ENCODE measurements at places on chromosomes 12 and 14. TPM values are rescaled to one million over a fixed set of nuclear protein-coding genes. Genes with fewer than 3 reads are reported as not detected.

GRCh38 chr12:94538318-94538717 lies 78.7 kb upstream of the CEP83 start:
- H3K4me3 ChIP-seq = no peak overlapping the region
- H3K27me3 ChIP-seq = no peaks in the 10 kb centered on the region
- no peaks in the 10 kb centered on the region for H3K36me3 ChIP-seq
- no peaks in the 10 kb centered on the region for H3K4me1 ChIP-seq

- H3K27me3 ChIP-seq = no peaks in the 10 kb centered on the region
- H3K27ac ChIP-seq = no peak overlapping the region
- no peak for DNase-seq
- H3K4me3 ChIP-seq = no peak overlapping the region
- H3K36me3 ChIP-seq = peaks cover 73% of the 10 kb centered on the region
- H3K4me1 ChIP-seq = peaks cover 21% of the 10 kb centered on the region
Observed at GRCh38 chr12:54405573-54405972, 13.5 kb downstream of the ITGA5 start.

- no peaks in the 10 kb centered on the region for H3K27me3 ChIP-seq
- H3K4me1 ChIP-seq = peaks cover 27% of the 10 kb centered on the region
- no peak overlapping the region for H3K27ac ChIP-seq
- no peaks in the 10 kb centered on the region for H3K36me3 ChIP-seq
Observed at GRCh38 chr12:52151153-52151836, 40.5 kb downstream of the KRT80 start.

DNA sequence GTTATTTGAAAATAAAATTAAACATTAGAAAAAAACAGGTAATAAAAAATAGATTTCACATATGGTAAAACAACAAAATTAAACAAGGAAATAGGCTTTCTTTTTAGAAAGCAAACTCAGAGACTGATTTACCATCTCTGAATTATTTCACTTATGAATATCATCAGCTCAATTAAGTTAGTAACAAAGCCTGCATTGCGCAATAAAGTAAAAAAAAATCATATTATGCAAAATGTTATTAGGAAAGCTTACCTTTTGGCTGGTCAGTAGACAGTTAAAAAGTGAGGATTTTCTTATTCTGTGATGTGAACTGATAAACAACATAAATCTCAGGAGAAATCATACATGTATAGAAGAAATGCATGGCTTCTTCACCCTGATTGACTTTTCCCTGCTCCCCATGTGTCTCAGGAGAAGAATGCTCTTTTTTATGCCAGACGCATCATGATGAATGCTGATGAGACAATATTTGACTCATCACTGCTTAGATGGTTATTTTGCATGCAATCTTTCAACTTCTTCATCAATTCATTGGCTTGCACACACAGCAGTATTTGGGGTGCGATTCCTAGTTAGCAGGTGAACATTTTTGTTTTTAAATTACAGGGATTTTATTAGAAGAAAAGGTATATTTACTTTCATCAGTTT lies 124.5 kb upstream of the USP15 start:
- DNase-seq = no peak
- H3K4me3 ChIP-seq = no peak overlapping the region

Gene MYH6
- total RNA-seq = not detected

DNA sequence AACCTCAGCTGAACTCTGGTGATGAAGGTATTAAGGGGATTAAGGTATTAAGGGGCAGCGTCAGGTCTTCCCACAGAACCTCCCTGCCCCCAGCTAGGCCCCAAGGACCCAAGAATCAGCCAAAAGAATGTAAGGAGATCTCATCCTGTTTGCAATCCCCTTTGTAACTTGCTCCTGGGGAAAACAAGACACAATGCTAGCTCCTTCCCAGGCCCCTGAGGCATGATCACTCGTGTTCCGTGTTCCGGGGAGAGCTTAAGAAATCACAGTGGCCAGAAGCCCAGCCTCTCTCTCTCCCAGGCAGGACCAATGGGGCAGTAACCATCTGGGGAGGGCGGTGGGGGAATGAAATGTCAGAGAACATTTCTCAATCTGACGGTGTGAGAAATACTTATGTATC lies 33.2 kb downstream of the PIGH start:
- H3K27ac ChIP-seq = no peak overlapping the region
- H3K36me3 ChIP-seq = no peaks in the 10 kb centered on the region
- no peaks in the 10 kb centered on the region for H3K27me3 ChIP-seq
- no peaks in the 10 kb centered on the region for H3K4me1 ChIP-seq
- DNase-seq = no peak
- no peak overlapping the region for H3K4me3 ChIP-seq

Gene LRP6
- 2.4 TPM for total RNA-seq

- no peak for DNase-seq
- no peaks in the 10 kb centered on the region for H3K36me3 ChIP-seq
- H3K4me1 ChIP-seq = no peaks in the 10 kb centered on the region
- no peak overlapping the region for H3K27ac ChIP-seq
- H3K27me3 ChIP-seq = no peaks in the 10 kb centered on the region
Observed at GRCh38 chr12:81172851-81173250, 95.0 kb downstream of the ACSS3 start.

DNA sequence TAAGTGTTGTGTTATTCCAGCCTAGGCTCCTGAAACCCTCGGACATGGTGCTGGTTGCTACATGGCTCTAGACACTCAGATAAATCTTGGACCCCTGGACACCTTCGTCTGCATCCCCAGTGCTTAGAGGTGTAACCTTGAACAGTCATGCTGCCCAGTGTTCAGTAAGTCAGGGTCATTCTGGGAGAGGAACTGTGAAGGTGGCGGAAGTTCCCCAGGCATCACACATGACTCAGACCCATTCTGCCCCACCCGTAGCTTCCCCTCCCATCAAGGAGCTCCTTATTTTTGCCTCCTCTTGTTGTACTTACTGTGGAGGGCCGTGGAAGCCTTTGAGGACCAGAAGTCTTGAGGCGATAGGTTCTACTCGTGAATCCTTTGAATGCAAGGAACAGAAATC lies 18.1 kb upstream of the SSPN start:
- H3K4me1 ChIP-seq = no peaks in the 10 kb centered on the region
- H3K27me3 ChIP-seq = no peaks in the 10 kb centered on the region
- H3K36me3 ChIP-seq = no peaks in the 10 kb centered on the region
- DNase-seq = no peak
- H3K27ac ChIP-seq = no peak overlapping the region

Gene KLRK1
- 145 TPM for total RNA-seq

Gene CCDC177
- total RNA-seq = not detected

GRCh38 chr14:23640524-23641141 lies 4.5 kb downstream of the DHRS2 start:
- H3K4me3 ChIP-seq = no peak overlapping the region
- H3K4me1 ChIP-seq = no peaks in the 10 kb centered on the region
- H3K36me3 ChIP-seq = no peaks in the 10 kb centered on the region

GRCh38 chr14:103319422-103319821 lies 14.6 kb upstream of the EIF5 start:
- no peak for DNase-seq
- no peaks in the 10 kb centered on the region for H3K36me3 ChIP-seq
- H3K4me1 ChIP-seq = no peaks in the 10 kb centered on the region
- no peak overlapping the region for H3K27ac ChIP-seq
- no peak overlapping the region for H3K4me3 ChIP-seq

GRCh38 chr12:113847856-113848255 lies 118.3 kb downstream of the RBM19 start:
- no peaks in the 10 kb centered on the region for H3K4me1 ChIP-seq
- no peak for DNase-seq

Gene OASL
- 4.3 TPM for total RNA-seq

Gene MGAT2
- 60.2 TPM for total RNA-seq

DNA sequence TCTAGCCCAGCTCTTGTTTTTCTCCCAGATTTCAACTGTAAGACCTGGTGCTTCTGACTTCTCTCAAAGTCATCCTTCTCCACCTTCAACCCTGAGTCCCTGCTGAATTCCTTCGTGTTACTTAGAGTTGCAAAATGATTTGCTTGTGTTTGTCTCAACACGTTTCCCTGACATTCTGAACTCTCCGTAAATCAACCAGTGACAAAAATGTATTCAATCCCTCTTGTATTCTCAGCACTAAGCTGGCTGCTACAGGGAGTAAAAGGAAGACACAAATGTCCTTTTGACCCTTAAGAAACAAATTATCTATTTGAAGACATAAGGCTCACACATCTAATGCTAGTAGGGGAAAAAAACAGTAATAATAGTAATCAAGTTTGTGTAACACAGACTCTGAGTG lies 514.0 kb upstream of the TMPO start:
- DNase-seq = no peak
- H3K4me1 ChIP-seq = no peaks in the 10 kb centered on the region
- H3K27ac ChIP-seq = no peak overlapping the region
- H3K27me3 ChIP-seq = no peaks in the 10 kb centered on the region
- no peaks in the 10 kb centered on the region for H3K36me3 ChIP-seq
- no peak overlapping the region for H3K4me3 ChIP-seq

DNA sequence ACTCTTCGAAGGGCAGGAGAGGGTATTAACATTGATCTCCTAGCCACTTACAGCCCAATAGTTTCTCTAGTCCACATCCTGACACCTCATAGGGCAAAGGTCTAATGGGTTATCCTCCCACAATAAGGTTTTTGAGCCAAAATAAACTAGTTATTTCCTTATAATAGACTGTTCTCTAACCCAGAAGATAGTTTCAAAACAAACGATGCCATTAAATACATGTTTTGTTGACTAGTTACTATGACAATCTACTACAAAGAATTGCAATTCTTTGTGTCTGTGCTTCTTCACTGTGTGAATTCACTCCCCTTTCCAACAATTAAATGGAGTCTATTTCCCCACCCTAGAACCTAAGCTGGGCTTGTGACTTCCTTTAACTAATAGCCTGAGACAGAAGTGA lies 6.4 kb upstream of the ACTR10 start:
- no peaks in the 10 kb centered on the region for H3K27me3 ChIP-seq
- DNase-seq = no peak
- H3K4me3 ChIP-seq = no peak overlapping the region
- H3K27ac ChIP-seq = no peak overlapping the region
- peaks cover 7% of the 10 kb centered on the region for H3K4me1 ChIP-seq
- H3K36me3 ChIP-seq = no peaks in the 10 kb centered on the region

Gene ITGB7
- 339 TPM for total RNA-seq

DNA sequence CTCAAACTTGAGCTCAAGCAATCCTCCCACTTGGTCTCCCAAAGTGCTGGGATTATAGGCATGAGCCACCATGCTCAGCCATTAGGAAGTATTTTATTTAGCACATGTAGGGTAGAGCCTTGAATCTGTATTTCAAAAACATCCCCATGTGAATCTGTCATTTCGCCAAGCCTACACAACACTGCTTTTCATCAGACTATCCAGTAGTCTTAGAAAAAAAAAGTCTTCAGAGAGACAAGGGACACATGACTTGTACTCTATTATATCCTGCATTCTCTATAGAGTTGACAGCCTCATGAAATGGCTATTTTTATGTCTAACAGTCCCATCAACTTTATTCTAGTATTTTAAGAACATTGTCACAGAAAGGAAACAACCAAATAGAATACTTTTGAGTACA lies 35.4 kb downstream of the TM7SF3 start:
- no peaks in the 10 kb centered on the region for H3K27me3 ChIP-seq
- no peaks in the 10 kb centered on the region for H3K4me1 ChIP-seq
- H3K36me3 ChIP-seq = peaks cover 9% of the 10 kb centered on the region
- H3K4me3 ChIP-seq = no peak overlapping the region

GRCh38 chr12:68699486-68699885 lies 12.7 kb downstream of the NUP107 start:
- H3K36me3 ChIP-seq = peaks cover 25% of the 10 kb centered on the region
- H3K4me1 ChIP-seq = no peaks in the 10 kb centered on the region
- no peak for DNase-seq
- no peak overlapping the region for H3K4me3 ChIP-seq

DNA sequence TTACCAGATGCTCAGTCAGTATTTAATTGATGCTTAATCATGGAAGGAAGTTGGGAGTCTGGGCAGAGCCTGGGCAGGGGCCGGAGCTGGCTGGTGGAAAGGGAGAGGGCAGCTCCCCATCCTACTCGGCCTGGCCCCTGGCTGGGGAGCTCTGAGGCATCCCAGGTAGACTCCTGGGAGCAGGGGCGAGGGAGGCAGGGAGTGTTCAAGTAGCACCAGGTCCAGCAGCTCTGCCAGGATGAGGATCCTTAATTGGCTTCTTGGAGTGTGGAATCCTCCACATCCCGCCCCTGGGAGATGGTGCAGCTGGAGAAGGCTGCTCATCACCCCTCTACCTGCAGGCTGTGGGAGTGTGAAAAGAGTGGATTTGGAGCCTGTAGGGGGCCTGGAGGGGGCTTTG lies 30.9 kb downstream of the SYNDIG1L start:
- H3K27ac ChIP-seq = no peak overlapping the region
- H3K4me3 ChIP-seq = no peak overlapping the region
- no peaks in the 10 kb centered on the region for H3K36me3 ChIP-seq
- DNase-seq = no peak
- peaks cover 3% of the 10 kb centered on the region for H3K27me3 ChIP-seq

GRCh38 chr14:73630009-73630780 lies 14.6 kb upstream of the DNAL1 start:
- no peak for DNase-seq
- H3K4me1 ChIP-seq = peaks cover 5% of the 10 kb centered on the region
- no peak overlapping the region for H3K4me3 ChIP-seq
- peak overlapping the region; percentile 33 for H3K27ac ChIP-seq

DNA sequence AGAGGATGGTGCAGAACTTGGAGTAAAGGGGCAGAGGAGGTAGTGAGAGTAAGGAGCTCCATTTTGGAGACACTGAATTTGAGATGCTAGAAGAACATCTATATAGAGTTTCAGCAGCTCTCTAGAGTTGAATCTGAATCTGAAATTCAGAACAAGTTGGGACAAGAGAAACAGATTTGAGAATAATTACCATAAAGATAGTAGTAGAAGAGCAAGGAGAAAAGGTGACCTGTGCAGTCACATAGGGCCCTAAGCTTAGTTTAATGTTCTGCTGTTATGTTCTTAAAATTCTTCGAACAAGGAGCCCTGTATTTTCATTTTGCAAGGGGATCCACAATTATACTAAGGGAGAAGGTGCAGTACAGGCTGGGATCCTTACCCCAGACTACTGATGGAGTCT lies 7.4 kb downstream of the REM2 start:
- H3K27ac ChIP-seq = no peak overlapping the region
- no peak for DNase-seq
- peaks cover 47% of the 10 kb centered on the region for H3K4me1 ChIP-seq
- H3K36me3 ChIP-seq = no peaks in the 10 kb centered on the region
- H3K27me3 ChIP-seq = no peaks in the 10 kb centered on the region
- no peak overlapping the region for H3K4me3 ChIP-seq

DNA sequence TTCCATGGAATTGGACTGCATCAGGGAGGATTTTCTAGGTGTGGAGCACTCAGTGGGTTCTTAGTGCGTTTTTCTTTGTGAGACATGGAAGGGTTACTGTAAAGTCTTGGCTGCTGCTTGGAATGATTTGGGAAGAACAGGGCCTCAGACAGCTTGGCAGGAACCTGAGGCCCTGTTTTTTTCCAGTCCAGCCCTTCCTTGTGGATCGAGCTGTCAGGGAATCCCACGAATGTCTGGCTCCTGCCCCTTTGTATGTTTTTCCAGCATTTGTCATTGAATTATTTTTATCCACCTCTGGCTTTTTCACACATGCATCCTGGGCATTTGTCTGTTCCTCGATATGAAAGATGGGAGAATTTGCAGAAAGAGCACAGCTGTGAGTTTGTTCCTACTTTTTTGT lies 158.5 kb downstream of the TGFB3 start:
- no peak overlapping the region for H3K4me3 ChIP-seq
- DNase-seq = no peak
- peaks cover 3% of the 10 kb centered on the region for H3K36me3 ChIP-seq

Measured in CD8-positive, alpha-beta memory T cell (primary cell).